ENCODE measurements at places on chromosomes 7 and 10.

- DNase-seq: peak; percentile 68
Measured at GRCh38 chr7:149261829-149262617, at the start of gene ZNF783. Gene ZNF783 (plus strand): TSS chr7:149262196. CDS start chr7:149262334, 138 bp downstream.

DNA sequence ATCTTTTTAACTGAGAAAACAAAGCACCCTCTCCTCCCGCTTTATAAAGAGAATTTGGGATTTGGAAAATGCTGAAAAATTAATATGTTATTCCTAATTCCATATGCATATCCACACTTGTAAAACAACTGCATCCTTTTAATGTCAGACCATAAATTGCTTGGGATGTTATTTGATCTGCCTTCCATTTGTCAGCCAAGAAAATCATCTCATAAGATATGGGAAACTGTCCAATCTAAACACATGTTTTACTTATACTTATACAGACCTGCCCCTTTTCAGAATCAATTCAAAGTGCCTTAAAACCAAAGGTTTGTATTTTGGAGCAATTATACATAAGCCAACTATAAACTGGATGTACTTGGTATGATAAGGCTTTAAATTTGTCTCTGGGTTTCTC, 595.5 kb upstream of the PFKP start:
- no peak for DNase-seq

DNA sequence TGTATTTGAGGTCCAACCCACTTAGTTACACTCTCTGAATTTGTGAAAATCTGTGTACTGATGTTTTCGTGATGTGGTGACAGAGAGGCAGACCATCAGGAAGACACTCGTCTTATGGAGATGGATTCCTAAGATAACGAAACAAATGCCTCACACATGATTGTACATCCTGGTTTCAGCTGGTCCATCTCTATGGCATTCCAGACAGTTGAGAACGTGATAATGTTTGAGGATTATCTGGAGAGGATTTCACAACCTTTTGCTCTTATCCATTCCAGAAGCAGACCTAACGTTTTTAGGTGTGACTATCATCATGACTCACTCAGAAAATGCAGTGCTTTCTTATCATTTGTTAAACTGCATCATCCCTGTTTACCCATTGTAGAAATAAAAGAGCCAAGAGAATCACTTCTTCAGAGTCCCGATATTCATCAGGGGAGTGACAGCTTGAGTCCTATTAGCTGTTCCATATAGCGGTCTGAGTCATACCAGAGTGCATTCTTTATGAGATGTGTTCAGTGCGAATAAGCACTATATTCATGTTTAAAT, 74.5 kb downstream of the BMPER start:
- DNase-seq: no peak

GRCh38 chr7:22430457-22430856, 69.5 kb downstream of the STEAP1B start:
- no peak for DNase-seq

DNA sequence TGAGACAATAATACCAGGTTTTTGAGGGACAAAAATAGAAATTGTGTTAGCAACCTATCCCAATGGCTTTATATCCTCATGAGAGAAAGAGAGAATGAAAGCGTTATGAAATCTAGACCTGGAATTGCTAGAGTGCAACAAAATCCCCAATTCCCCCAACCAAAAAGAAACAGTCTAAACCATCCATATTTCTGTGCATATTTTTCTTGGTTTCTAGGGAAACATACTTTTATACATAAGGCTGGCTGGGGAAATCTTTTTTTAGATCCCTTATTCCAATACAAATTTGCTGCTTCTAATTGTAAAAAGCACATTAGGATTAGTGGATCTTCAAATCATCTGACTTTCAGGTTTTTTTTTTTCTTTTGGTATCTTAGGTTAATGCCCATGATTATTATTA, 277.0 kb upstream of the SEMA3A start:
- no peak for DNase-seq

- DNase-seq: no peak
Measured at GRCh38 chr10:71093531-71093930, 118.8 kb upstream of the UNC5B start.
